T follicular helper cell (primary cell): ENCODE measurements at places on chromosomes 6 and 20.

- DNase-seq: no peak
Observed at GRCh38 chr20:46206992-46207549, 89.0 kb downstream of the CD40 start.

DNA sequence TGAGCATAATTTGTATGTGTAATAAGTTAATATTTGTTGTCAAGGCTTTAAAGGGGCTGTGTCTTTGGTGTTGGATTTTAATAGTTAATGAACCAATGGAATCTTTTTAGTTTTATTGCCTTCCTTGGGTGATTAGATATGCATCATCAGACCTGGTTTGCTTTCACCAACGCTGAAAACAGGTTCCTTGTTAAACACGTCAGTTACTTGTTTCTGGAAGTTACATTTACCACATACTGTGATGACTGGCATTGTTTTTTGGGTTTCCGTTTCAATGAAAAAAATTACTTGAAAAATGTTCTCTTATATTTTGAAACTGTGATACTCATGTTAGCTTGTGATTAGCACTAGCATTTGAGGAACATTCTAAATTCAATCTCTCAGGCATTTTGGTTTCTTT lies 58.6 kb upstream of the RNF144B start:
- no peak for DNase-seq

DNA sequence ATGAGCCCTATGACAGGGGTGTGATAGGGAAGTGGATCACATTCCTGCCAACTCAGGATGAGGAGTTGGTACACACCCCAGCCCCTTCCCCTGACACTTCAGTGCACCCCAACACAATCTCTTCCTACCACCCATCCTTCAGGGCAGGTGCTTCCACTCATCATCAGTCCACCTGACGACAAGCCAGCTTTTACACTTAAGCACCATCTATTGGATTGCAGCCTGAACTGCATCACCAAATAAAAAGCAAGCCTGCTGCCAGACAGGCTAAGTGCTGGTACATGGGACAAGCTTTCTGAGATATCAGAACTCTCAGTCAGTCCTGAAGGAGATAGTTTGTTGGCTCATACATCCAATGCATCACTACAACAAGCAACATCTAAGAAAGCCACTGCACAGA lies 69.0 kb upstream of the TMEM200A start:
- DNase-seq: no peak

GRCh38 chr6:144657691-144658090 lies 372.6 kb downstream of the UTRN start:
- no peak for DNase-seq

DNA sequence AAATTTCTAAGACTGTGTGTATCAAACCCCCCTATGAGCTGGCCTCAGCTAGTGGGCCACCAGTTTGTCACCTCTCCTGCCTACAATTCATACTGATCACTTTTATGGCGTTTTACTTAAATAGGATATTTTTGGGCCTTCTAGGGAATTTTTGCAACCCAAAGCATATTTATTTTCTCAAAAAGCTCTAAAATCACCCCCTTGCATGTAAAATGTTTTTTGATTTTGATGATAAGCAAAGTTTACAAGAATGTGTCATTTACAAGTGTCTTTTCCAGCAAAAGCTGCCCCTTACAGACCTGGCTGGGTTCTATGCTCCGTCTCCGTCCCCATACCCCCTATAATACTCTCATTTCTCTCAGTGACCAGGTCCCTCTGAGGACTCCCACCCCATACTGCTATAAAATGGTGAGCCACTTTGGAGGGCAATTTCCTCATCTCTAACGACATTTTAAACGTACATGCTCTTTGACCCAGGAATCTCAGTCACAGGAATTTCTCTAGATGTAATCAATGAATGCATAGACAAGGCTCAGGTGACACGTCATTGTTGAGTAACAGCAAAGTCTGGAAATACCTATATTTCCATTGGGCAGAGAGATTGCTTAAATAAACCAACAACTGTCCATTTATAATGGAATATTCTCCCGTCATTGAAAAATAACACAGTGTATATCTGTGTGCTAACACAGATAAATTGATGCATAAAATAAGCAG lies 13.9 kb upstream of the OCSTAMP start:
- no peak for DNase-seq
